Activated CD4-positive, alpha-beta T cell treated with anti-CD3 and anti-CD28 coated beads, Interleukin-2, Interleukin-4, amounts not matched to agents 100 ng/mL and 50 ng/mL, durations not matched to agents 16 hours and 8 hours (primary cell): ENCODE measurements at places on chromosomes 6 and 20.

DNA sequence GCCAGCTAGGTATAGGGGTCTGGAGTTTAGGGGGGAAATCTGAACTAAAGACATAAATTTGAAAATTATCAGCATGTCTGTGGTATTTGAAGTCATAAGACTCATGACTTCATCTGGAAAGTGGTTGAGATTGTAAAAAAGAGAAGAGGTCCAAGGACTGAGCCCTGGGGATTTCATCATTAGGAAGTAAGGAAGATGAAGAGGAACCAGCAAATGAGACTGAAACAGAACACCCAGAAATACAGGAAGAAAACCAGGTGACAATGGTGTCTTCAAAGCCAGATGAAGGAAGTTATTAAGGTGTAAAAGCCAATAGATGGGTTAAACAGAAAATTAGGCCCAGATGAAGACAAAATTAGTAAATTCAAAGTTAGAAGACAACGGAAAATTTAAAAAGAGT is 49.1 kb upstream of the UBR2 start:
- DNase-seq: no peak

DNA sequence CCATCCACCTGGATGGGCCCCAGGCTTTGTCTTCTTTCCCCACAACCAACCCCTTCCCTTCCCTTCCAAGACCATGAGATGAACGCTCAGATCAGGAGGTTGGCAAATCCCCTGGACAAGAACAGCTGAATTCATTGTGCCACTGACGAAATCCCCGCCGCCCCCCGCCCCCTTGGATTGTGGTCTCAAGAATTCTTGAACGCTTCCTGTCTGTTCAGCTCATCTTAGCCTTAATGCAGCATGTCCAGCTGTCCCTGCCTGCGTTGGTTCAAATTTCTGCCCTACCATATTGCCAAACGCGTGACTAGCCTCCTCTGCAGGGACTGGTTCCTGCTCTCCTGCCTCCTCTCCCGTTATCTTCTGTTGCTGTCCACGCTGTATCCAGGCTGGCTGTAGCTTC is 133.2 kb downstream of the CDH4 start:
- no peak for DNase-seq

DNA sequence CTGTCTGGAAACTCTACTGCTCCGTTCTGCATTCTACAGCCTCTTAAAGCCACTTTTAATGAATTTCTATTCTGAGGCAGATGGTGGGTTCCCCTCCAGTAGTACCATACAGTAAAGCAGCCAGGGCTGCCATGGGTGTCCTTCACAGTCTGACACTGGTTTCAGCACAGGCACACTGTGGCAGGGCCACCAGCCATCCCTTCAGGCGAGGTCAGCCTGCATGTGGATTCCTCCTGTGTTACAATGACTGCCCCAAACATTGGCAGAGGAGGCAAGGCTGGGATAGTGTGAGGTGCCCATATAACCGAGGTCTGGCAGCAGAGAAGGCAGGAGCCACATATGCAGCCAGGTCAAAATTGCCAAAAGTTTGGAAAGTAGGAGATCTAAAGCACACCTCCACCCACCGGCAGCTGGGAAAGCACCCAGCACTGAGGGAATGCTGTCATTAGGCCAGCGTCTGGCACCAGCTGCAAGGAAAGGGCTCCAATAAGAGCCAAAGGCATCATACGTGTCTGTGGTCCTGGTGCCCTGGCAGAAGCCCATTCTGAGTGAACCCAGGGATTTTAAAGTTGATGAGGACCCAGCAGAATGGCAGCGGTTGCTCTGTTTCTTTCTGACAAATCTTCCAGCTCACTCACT is 24.0 kb downstream of the STK35 start:
- no peak for DNase-seq

- no peak for DNase-seq
Observed at GRCh38 chr20:20375862-20376261, 8.0 kb downstream of the INSM1 start.

DNA sequence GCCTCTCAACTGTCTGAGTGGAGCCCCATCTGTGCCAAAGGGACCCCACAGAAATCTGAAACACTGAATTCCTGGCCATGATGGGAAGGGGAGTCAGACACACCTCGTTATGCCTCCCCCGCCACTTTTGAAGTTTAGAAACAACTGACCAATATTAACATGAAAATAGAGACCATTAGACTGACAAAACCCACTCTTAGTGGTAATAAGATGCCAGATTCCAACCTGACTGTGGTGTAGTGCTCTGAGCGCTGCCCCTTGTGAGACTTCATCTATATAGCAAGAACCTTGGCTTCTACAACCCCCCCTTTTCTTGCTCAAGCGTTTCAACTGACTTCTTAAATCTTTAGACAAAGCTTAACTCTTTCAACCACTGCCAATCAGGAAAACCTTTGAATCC is 46.1 kb upstream of the UNC93A start:
- no peak for DNase-seq

DNA sequence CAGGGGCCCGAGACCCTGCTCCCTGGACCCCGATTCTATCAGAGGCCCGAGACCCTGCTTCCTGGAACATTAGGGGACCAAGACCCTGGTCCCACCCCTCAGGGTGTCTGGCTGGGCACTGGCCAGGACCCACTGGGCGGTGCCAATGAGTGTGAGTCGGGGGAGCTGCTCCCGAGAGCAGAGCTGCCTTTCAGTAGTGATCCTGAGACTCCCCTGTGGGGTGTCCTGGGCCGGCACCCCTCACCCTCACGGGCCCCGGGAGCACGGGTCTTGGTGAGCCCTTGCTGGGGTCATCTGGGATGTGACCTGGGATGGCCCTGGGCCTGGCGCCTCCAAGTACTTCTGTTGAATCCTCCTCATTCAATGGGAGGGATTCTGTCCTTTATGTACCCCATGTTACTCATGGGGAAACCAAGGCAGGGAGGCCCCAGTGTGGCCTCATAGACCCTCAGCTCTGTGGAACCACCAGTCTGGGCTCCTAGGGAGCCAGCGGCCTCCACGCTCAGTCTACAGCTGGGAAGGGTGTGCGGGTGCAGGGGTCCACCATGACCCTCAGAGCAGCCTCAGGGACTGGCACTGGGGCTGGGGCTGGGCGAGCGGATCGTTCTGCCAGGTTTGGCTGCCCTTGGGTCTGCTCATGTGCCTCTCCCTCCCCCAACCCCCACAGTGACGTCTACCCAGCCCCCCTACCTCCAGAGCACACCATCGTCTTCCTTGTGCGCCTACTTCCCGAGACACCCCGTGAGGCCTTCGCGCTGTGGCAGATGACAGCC is 25.6 kb downstream of the COL20A1 start:
- DNase-seq: no peak

- no peak for DNase-seq
Observed at GRCh38 chr6:37631295-37631694, 66.4 kb downstream of the MDGA1 start.

- DNase-seq: no peak
Observed at GRCh38 chr6:157791450-157791849, 31.6 kb upstream of the SNX9 start.

DNA sequence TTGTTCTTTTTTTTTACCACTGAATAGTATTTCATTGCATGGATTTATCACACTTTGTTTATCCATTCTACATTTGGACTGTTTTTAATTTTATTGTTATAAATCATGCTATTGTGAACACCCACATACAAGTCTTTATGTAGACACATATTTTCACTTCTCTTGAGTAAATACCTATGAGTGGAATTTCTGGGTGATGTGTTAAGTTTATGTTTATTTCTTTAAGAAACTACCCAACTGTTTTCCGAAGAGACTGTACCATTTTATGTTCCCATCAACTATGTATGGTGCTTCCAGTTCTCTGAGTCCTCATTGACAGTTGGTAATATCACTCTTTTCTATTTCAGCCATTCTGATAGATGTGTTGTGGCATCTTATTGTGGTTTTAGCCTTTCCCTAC is 54.0 kb downstream of the RIN2 start:
- no peak for DNase-seq

DNA sequence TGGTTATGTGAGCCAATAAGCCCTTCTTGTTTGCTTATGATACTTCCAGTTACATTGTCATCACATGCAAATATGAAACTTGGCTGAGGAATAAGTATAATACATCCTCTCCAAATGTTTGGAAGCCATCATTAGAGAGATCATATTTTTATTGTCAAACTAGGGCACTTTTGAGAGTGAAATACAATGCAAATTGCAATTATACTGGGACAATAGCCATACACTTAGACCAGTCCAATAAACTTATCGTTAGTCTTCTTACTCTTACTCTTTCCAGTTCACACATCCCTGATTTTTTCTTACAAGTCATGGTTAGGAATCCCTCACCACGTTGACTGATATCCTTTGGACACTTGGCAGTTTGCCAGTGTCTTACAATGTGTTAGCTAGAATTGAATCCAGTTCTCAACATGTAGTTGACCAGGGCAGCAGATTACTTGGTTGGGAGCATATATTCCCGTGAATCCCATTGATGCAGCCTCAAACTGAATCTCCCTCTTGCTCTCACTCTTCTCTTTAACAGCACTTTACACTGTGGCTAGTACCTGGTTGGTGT is 519.7 kb upstream of the ID4 start:
- no peak for DNase-seq

GRCh38 chr20:8664778-8665177 is 404.1 kb upstream of the PLCB4 start:
- DNase-seq: no peak

- no peak for DNase-seq
Observed at GRCh38 chr6:130756824-130757223, 70.4 kb upstream of the SMLR1 start.

GRCh38 chr6:108958900-108959770 is 110.9 kb downstream of the ARMC2 start:
- DNase-seq: no peak

DNA sequence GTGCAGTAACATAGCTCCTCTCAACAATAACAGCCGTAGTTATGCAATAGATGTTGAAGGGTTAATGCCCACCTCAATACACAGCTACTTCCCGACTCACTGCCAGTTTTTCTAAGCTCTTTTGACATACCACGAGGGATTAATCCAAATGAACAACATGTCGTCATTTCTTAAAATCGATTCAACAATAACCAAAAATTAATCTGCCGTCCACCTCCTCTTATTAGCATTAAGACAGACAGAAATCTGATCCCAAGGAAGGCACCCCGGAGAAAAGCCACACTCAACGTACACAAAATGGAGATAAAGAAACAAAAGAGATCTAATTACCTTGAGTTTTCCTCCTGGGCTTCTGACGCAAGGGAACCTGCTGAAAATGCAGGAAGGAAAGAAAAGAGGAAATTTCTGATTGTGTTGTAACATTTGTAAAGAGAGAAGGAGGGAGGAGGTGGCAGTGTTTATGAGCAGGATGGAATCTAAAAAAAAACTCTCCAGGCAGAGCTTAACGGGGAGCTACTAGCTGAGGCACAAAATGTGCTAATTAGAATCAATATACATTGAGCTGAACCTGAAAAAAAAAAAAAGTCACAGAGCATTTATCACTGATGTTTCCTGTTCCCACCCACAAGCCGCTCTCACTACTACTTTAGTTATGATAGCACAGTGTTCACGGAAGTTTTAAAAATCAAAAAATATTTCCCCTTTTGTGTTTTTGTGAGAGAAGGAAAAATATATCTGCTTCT is 109.3 kb downstream of the IPCEF1 start:
- peak; percentile 52 for DNase-seq

- DNase-seq: no peak
Observed at GRCh38 chr6:36327226-36327918, 9.3 kb downstream of the BNIP5 start.

- no peak for DNase-seq
Observed at GRCh38 chr6:31122791-31123706, 2.8 kb upstream of the CDSN start.

GRCh38 chr6:41191569-41191968 is 9.4 kb downstream of the TREML2 start:
- peak; percentile 42 for DNase-seq

GRCh38 chr6:157845493-157846259 is 22.6 kb downstream of the SNX9 start:
- DNase-seq: no peak

- DNase-seq: no peak
Observed at GRCh38 chr6:136445063-136445462, 105.2 kb downstream of the MAP7 start.

DNA sequence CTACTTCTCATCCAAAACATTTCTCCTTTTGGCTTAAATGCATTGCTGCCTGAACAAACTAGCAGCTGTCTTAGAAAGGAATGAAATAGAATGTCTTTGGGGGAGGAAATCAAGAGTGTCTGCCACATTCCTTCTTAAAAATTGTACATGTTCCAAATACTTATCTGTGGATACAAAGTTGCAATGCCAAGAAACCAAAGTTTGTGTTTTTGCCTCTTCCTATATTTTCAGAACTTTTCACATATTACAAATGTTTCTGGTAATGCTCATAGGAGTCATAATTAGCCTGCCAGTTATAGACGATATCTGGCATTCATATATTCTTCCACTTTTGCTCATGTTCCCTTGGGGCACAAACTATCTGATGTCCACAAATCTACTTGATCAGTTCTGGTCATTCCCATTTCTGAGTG is 165.5 kb upstream of the BMP5 start:
- no peak for DNase-seq

- DNase-seq: no peak
Observed at GRCh38 chr6:169019727-169020491, 233.7 kb downstream of the THBS2 start.

DNA sequence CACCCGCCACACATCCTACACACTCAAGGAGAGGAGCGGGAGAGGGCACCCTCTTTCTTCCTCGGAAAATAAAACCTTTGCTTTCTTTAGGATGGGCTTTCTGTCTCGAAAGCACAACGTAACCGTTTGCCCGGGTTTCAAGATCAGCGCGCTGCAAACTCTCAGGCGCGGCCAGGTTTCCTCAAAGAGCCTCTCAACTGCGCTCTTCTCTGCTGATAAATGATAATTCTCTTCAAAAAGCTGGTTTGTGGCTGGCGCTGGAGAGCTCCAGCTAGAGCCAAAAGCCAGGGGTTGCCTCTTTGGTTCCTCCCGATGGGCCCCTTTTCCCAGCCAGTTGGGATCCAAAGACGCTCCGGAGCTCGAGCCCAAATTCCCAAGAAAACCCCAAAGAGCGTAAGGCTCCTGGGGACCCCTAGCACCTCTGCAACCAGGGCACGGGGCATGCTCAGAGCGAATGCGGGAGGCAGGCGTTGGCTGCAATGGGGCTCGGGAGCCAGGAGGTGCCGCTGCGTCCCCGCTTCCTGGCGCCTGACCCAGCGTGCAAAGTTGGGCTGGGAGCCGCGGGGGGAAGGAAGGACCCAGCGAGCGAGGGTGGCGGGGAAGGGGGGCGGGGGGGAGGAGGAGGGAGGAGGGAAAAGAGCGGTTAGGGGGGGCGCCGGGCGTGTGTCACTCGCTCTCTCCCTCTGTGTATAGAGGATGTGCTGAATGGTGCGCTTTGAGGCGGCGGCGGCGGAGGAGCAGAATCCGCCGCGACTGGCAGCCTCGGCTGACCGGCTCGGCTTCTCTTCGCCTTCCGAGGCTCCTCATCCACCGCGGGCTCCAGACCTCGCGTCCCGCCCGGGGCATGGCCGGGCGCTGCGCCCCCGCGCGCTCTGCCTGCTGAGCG is at the start of gene PLCB1:
Gene PLCB1 (plus strand): TSS at position 669 of the 886 bp plus-strand sequence. CDS start 386 bp downstream, outside the sequence.
- DNase-seq: peak; percentile 71

GRCh38 chr20:62739581-62740285 is 31.1 kb downstream of the NTSR1 start:
- peak; percentile 62 for DNase-seq
